DMS 273 treated with DMSO at 0.1 percent for 48 hours (cell line): ENCODE measurements at places on chromosomes 11 and 22.

GRCh38 chr11:120244476-120245365 is 4.8 kb downstream of the POU2F3 start:
- DNase-seq = no peak

GRCh38 chr11:124153821-124154220 is 29.3 kb upstream of the OR10D3 start:
- no peak for DNase-seq

DNA sequence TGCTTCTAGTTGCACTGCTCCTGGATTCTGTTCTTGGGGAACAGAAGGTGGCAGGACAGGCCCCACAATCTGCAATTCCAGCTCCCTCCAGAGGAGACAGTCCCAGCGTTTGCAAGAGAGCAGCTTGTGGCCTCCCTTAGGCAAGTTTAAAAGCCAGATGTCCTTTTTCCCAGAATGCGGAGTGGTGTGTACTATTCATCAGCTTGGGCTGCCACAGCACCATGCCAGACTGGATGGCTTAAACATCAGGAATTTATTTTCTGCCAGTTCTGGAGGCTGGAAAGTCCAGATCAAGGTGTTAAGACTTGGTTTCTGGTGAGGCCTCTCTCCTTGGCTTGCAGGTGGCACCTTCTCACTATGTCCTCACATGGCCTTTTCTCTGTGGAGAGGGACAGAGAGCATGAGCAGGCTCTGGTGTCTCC is 11.7 kb downstream of the MIAT start:
- DNase-seq = peak; percentile 83

DNA sequence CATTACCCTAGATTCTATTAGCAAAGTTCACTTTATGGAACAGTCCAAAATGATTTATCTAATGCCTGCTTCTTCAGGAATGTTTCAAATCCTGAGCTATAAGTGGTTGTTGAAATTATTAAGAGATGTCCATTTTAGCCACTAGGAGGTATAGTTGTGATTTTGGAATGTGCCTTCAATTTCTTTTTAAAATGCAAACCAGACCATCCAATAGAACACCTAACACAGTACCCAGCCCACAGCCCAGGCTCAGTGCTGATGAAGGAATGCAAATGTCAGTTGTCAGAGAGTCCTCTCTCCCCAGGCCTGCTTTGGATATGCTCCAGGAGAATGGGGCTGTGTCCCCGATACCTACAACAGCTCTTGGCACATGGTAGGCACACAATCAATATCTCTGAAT is 85.8 kb upstream of the E2F8 start:
- DNase-seq = peak; percentile 5

GRCh38 chr11:74141241-74141695 is 29.5 kb downstream of the C2CD3 start:
- DNase-seq = no peak

DNA sequence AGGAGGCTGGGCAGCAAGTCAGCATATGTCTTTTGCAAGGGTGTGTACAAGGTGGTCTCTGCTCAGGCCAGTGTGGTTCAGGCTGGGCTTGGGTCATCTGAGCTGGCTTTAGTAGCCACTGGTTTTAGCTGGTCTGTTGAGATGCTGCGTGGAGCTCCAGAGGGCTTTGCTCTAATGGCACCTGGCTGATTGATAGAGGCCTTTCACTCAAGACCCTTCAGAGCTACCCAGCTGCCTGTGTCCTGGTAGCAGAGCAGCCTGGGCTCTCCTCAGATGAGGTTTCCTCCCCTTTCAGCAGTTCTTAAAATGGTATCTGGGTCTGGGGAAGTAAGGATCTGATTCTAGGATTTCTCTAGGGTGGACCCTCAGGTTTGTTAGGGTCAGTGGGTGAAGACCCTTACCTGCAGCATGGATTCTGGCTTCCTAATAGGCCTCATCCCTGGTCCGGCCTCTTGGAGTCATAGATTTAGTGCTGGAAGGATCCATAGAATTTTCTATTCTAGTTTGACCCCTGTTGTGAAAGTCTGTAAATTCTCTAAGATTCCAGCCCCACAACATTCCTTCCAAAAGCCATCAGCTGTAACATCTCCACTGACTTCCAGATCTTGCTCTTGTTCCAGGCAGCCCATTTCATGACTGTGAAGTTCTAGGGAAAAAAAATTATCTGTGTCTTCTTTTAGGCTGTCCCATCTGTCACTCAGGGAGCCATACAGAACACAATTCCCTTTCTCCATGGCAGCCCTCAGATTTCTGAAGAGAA is 190.2 kb upstream of the ZBED5 start:
- no peak for DNase-seq

DNA sequence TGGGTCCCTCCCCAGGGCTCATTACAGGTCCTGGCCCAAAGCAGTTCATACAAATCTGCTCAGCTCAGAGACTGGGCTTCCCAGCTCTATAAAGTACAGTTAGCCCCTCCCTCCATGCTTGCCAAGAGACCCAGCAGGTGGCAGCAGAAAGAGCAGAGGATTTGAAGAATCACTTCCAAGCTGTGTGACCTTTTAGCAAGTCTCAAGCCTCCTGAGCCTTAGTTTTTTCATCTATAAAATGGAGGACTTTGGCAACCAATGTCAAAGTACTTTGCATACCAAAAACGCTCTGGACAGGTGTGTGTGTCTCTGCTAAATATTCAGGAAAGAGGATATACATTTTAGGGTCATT is 26.6 kb downstream of the RELT start:
- DNase-seq = no peak

GRCh38 chr11:104370478-104370877 is 206.5 kb upstream of the PDGFD start:
- no peak for DNase-seq

DNA sequence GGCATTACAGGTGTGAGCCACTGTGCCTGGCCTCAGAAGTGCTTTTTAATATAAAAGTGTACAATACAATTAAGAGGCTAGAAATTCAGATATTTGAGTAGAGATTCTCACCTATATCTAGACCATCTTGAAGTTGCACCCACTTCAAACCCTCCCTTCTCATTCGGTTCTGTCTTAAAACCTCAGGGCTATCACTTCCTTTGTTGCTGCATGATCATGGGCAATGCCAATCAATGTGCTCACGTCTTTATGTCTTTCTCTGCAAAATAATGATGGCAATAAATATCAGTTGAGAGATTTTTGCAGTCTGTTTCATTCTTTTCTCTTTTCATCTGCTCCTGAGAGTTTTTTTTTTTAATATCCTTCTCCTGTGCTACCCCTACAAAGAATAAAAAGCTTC is 9.3 kb upstream of the NUP160 start:
- DNase-seq = no peak

- DNase-seq = no peak
Observed at GRCh38 chr11:23206741-23207336, 346.6 kb upstream of the CCDC179 start.

DNA sequence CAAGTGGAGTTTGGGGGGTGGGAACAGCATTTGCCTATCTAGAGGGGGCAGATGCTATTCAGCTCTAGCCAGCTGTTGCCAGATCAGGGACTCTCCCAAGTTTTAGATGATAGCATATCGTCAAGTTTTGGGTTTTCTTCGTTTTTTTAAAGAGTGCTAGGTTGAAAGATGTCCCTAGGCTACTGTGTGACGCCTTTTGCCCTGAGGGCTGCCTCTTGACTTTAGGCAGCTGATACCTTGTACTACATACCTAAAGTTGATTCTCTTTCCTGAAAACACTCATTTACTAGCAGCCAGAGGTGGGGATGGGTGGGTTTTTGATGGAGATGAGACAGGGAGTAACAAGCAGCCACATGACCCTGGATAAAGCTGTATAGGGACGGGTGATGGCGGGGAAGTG is 87.1 kb downstream of the ABTB2 start:
- DNase-seq = no peak
